ENCODE measurements at places on chromosomes 11 and 22.

DNA sequence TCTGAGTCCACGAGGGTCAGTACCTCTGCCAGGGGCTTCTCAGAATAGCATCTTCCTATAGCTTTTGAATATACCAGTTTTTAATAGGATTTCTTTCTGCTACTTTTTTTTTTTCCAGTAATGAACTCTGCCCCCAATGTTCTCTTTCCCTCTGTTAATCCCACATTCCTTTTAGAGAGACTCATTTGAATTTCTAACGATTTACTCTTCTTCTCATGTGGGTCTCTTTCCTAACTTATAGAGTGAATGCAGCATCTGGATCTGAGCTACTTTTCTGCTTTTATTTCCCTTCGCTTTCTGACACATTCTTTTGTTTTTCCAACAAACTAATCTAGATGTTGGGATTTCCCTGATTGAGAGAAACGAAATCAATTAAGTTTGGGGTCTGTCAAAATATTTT is 71.4 kb downstream of the INSC start:
- DNase-seq: no peak

GRCh38 chr22:23184100-23184763 is 3.9 kb downstream of the BCR start:
- DNase-seq: no peak

GRCh38 chr11:122230385-122230755 is 114.4 kb upstream of the BLID start:
- no peak for DNase-seq

DNA sequence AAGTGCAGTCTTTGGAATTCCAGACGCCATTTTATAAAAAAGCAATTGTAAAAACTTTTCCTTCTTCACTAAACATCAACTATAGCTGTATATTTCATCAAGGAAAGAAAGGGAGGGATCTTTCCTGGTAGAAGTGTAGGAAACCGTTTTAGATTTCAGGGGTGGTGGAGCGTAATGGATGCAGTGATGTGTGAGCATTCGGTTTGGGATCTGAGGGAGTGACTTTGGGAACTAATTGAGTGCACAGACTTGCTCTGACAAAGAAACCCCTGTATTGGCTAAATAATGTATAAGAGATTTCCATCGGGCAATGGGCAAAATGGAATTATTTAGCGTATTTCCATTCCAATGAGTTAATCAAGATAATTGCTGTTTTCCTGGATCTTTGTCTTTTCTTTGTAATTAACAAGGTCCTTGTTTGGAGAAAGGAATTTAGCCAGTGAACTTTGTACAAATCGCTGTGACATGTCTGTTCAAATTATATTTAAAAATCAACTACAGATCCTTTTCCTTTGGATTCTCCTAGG is 125.0 kb upstream of the NARS2 start:
- no peak for DNase-seq

DNA sequence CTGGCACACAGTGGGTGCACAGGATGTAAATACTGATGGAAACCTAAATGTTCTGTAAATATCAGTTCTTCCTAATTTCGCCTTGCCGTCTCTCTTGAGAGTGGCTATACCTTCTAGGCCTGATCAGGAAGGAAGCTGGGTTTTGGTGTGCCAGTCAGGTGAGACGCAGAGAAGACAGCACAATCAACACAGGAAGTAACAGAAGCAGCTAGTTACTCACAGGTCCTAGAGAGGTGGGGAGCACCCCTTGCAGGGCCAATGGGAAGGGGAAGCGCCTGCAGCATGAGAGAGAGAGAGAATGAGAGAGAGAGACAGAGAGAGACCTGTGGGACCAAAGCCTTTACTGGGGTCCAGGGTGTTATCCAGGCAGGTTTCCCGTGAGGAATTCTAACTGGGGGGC is 80.8 kb downstream of the FBLN1 start:
- DNase-seq: no peak

- DNase-seq: no peak
These were observed 29.4 kb upstream of the PACSIN2 start for GRCh38 chr22:43044290-43044712.

All from SW480 (cell line).